NCI-H460 (cell line): ENCODE measurements at places on chromosomes 5 and 9.

GRCh38 chr9:96071076-96071814 lies 195.8 kb downstream of the ERCC6L2 start:
- DNase-seq = peak; percentile 13

DNA sequence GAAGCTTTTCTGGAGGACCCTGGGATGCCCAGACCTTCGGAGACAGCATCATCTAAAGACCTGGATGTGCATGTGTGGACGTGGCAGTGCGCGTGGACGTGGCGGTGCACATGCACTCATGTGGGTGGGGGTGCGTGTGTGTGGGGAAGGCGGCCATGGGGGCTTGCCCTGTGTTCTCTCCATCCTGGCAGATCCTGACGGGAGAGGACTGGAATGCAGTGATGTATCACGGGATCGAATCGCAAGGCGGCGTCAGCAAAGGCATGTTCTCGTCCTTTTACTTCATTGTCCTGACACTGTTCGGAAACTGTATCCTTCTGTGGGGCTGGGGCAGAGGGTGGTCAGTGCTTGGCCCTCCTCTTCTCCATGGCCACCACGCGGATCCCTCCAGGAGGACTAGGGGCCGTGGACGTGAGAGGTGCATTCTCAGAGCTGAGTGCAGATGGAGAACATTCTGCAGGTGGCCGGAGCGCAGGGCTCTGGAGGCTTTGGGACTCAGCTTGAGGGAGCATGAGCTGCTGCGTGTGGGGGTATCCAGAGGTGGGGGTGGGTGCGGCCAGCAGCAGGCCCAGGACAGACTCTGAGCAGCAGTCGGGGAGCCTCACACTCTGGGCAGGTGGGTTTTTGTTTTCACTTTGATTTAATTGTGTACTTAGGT lies 129.1 kb downstream of the CACNA1B start:
- DNase-seq = no peak

DNA sequence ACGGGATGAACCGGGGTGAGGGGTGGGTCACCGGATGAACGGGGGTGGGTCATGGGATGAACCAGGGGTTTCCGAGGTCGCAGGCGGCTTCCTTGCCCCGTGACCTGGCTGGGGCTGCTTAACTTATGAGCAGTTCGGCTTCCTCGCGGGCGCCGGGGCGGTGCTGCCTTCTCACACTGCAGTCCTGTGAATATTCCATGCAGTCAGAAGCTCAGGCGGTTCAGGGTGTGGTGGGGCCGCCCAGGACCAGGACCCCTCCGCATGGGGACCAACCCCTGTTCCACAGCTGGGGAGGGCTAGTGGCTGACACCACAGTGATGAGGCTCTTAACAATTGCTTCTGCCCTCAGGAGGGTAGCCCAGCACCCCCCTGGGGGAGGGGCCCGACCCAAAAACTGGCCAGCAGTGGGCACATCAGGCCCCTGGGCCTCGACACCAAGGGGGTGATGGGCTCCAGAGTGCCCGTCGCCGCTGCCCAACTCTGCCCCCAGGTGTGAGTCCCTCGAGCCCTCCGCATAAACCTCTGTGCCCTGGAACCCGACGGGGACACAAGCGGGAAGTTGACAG lies 30.9 kb upstream of the SLC9A3 start:
- DNase-seq = no peak

DNA sequence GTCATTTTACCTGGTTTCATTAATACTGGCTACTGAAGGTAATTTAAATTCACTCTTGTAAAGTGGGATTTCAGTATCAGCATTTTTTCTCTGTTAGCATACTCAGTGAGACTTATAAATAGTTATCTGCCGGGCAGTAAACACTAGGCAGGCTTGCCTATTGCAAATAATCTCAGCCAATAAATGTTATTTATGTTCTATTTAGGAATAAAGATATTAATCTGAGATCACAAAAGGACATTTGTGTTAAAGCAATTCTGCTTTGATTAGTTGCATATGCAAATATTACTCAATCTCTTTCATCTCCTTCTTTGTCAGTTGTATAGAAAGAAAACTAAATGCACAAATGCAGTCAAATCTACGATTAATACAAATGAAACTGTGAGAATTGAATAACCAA lies 827.8 kb downstream of the TLE4 start:
- DNase-seq = no peak

DNA sequence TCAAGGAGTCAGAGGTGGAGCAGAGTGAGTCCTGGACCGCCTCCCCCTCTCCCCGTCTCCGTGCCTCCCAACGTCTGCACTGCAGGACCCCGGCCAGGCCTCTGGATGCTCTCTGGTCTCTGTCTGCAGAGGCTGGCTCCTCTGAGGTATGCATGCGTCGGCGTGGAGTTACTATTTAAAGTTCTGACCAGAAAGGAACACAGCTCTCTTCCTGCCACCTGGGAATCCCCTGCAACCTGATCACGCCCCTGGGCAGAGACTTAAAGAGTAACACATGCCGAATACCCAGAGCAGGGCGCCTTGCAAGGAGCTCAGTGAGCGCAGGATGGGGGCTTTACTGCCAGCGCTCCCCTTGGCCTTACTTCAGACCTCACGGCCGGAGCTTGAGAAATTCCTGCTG lies 16.0 kb downstream of the ANXA6 start:
- no peak for DNase-seq

DNA sequence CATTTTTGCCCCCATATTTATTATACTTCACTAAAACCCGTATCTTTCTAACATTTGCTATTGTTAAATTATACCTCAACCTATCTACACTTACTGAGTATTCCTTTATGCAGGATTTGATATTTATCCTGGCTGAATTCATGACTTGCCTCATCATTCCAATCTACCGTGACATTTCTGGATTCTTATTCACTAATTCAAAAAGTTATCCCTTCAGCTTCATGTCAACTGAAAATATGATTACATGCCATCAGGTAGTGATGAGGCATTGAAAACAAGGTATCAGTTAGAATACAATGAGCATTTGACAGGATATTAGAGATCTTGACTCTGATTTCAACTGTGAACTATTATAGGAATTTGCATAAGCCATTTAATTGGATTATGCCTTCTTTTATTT lies 2171.9 kb upstream of the WWC1 start:
- no peak for DNase-seq

DNA sequence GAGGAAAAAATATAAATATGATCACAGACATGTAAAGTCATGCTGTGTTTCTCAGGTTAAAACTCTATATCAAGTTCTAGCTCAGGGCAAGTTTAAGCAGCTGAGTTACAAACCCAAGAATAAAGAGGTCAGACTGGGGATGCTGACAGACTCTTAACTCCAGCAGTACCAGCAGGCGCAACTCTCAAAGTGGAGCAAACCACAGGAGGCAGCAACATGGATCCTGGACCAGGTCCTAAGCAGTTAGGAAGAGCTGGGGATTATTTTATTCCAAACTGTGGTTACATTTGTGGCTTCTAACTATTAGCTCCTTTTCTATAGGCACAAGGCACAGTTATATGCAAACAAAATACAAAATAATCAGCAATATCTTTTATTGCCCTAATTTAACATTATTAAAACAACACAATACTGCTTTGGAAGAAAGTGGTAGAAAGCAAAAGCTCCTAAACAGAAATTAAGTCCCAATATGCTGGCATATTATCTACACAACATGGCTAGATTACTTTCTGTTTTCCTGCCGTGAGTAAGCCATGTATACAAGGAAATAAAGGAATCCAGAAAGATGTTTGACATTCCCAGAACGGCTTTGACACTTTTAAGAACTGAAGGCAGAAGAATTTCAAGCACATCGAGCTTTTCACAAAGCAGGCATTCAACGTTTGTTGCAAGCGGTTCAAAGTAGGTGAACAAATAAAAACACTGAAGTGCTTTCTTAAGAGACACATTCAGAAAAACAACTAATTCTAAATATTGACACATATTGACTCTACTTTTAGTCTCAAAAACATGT lies 378.8 kb upstream of the ZNF608 start:
- no peak for DNase-seq

DNA sequence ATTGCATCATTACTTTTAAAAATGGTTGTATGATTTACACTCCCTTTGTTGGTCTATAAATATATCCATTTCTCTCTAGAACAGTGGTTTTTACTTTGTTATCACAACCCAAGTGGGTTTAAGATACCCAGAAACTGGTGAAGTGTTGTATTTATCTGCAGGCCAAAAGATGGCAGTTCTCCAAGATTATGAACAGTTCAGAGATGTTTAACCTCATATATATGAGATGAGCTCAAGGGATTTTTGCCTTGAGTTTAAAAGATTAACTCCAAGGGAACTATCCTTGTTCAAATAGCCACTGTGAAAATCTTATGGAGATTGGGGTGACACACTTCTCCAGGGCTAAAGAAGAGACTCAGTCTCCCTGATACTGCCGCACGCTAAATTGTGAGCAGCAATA lies 572.6 kb downstream of the TLE4 start:
- DNase-seq = no peak

GRCh38 chr9:119157196-119157595 lies 212.0 kb downstream of the BRINP1 start:
- DNase-seq = no peak

DNA sequence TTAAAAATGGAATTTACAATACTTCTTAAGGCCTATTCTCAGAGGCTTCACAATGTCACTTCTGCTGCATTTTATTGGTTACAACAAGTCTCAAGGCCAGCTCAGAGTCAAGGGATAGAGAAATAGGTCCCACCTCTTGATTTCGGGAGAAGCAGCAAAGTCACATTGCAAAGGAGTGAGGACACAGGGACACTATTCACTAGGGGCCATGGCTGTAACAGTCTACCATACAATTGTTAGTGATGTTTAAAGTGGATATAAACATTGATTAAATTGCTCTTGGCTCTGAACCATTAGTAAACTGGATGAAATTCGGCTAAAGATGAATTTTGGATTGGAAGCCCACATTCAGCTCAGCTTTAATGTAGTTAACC lies 21.7 kb upstream of the CMBL start:
- no peak for DNase-seq

DNA sequence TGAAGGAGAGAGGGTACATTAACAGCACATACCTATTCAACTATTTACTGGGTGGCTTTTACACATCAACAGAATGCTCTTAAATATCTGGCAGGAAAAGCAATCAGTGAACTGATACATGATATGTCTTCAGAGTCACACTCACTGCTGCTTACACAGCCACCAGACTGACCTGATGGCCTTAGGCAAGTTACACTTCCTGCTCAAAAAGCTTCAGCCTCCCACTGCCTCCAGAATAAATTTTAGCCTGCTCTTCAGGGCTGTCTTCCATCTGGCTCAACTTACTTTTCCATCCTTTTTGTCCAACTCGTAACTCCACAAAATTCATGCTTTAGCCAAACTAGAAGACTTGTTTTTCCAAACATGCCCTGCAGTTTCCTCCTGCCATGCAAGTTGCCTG lies 10.7 kb downstream of the LOX start:
- DNase-seq = no peak

- DNase-seq = no peak
Measured at GRCh38 chr5:96885518-96886338, 9.4 kb downstream of the ERAP2 start.

GRCh38 chr9:125650271-125650737 lies 56.7 kb downstream of the MAPKAP1 start:
- no peak for DNase-seq

- DNase-seq = no peak
Measured at GRCh38 chr5:1758574-1758973, 41.1 kb downstream of the MRPL36 start.

- DNase-seq = no peak
Measured at GRCh38 chr5:89989776-89990175, 419.8 kb downstream of the CETN3 start.

DNA sequence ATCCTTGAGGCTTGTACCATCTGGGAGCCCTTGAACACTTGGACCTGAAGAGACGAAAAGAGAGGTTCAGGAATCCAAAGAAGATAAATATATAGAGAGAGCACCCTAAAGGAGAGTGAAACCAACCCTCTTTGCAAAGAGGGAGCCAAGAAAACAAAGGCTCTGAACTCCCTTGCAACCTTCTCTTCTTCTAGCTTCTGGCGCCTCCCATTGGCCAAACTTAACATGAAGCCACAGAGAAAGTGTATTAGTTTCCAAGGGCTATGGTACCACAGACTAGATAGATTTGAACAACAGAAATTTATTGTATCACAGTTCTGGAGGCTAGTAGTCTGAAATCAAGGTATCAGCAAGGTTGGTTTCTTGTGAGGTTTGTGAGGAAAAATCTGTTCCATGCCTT lies 175.1 kb downstream of the HCN1 start:
- no peak for DNase-seq

GRCh38 chr9:111925017-111925770 lies 28.6 kb downstream of the UGCG start:
- no peak for DNase-seq

GRCh38 chr5:59856358-59856757 lies 37.2 kb downstream of the PDE4D start:
- no peak for DNase-seq

DNA sequence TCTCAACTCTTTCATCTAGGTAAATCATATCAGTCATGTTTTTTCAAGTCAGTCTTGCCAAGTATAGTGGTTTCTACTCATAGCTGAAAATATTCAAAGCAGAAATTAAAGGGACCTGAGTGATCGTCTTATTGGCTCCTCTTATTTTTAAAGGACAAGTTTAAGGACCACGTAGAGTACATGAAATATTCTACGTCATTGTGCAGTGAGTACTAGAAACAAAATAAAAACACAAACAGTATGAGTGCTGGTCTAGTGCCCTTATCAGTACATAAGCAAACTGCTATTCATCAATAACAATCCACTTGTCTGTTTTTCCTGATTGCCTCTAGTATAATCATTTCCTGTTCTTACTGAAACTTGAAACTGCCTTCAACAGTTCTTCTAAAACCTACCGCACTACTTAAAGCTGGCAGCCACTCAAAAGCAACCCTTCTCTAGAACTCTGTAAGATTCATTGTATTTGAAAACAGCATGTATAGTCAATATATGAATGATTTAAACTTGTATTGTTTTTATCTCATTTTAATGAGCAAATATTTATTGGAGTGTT lies 853.7 kb downstream of the TAF11L14 start:
- no peak for DNase-seq

DNA sequence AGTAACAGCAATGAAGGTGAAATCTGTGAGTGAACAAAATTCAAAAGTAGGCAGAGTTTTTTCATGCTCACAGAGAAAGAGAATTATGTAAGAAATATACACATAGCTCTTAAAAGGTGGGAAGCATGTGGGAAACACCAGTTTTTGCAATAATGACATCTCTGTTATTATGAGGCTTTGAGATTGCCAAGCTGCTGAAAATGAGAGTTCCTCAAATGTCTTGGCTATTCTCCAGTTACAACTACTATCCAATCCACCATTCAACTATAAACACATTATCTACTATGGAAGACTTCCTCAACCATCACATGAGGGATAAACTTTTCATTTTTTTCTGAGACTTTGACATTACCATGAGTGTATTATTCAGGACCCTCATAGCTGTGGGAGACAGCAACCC lies 420.8 kb upstream of the ACTBL2 start:
- no peak for DNase-seq

DNA sequence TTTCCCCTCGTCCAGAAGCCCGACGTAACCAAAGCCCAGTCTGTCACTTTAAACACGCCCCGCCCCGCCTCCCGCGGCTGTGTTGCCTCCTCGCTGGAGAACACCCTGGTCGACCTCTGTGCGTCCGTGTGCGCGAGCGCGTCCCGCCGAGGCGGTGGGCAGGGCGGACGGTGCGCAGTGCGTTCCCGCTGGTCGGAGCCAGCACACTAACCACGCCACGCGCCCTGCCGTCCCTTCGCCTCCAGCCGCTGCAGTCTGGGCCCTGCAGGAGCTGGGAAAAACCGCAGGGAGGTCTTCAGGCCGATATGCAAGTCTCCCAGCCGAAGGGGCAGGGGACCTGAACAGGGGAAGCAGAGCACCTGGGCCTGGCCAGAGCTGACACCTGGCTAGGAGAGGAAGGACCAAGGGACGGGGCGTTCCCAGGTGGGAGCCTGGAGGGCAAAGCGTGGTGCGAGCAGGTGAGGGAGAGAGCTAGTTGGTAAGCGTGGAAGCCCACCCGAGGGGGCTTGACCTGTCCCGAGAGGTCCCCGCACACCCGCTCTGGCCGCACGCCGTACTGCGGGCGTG lies 1.3 kb upstream of the PHPT1 start:
- peak; percentile 89 for DNase-seq
